ENCODE measurements at places on chromosomes 2 and 18. TPM values are rescaled to one million over a fixed set of nuclear protein-coding genes. Genes with fewer than 3 reads are reported as not detected.
A peak's percentile ranks its signal among the peaks of the same experiment; 100 is the strongest.

DNA sequence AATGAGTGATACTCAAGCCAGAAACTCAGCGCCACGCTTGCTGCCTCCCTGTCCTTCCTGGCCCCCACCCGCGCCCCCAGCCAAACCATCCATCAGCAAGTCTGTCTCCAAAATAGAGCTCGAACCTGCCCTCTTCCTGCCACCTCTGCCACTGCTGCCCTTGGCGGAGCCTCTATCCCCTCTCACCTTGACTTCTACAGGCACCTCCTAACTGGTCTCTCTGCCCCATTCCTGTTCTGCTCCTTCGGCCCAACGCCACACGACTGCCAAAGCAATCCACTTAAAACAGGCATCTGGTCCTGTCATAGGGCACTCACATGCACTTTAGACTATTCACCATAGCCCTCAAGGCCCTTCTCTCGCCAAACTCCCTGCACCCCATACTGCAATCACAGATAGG, 210.3 kb upstream of the SMAD2 start:
- H3K36me3 ChIP-seq, result no peaks in the 10 kb centered on the region
- H3K4me1 ChIP-seq, result peaks cover 5% of the 10 kb centered on the region
- DNase-seq, result no peak
- H3K27me3 ChIP-seq, result no peaks in the 10 kb centered on the region
- no peak overlapping the region for H3K27ac ChIP-seq

- no peaks in the 10 kb centered on the region for H3K4me1 ChIP-seq
- no peak overlapping the region for H3K27ac ChIP-seq
- DNase-seq, result no peak
- no peak overlapping the region for H3K4me3 ChIP-seq
Observed at GRCh38 chr2:44774826-44775492, 166.5 kb upstream of the SIX3 start.

- no peaks in the 10 kb centered on the region for H3K36me3 ChIP-seq
- H3K4me1 ChIP-seq, result no peaks in the 10 kb centered on the region
- no peak for DNase-seq
- H3K27me3 ChIP-seq, result no peaks in the 10 kb centered on the region
Observed at GRCh38 chr2:3628800-3629199, 29.2 kb upstream of the ALLC start.

The GKN1 gene
- not detected for total RNA-seq

DNA sequence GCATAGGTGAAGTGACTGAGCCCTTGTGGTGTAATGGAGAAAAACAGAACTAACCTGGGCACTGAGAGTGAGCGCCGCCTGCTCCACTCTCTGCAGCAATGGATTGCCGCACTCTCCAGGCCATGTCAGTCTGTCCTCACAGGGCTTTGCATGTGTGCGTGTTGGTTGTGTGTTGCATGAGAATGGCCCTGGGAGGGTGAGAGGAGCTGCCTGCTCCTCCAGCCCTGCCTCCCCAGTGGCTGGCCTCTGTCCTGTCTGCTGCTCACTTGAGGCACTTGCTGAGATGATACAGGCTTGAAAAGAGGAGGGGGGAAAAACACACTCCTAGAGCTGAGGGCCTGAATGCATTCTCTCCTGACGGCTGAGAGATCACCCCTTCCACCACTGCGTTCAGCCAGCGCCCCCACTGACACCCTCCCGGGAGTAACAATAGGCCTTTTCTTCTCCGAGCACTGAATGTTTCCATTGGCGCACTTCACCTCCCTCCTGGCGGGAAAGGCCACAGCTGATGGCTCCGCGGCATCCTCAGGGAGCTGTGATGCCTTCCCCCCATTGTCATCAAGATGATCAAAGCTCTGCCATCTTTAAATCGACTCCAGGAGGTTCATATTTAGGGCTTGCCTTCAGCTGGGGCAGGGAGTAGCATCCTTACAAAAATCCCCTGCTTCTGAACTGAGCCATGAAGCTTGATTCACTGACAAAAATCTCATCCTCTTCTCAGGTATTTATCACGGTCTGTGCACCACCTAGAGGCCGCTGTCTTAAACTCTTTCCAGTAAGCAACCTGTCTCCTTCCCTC, 49.9 kb upstream of the DAPL1 start:
- peak; percentile 71 for DNase-seq
- no peak overlapping the region for H3K27ac ChIP-seq
- H3K4me3 ChIP-seq, result no peak overlapping the region
- no peaks in the 10 kb centered on the region for H3K27me3 ChIP-seq
- no peaks in the 10 kb centered on the region for H3K36me3 ChIP-seq

- no peaks in the 10 kb centered on the region for H3K27me3 ChIP-seq
- H3K27ac ChIP-seq, result no peak overlapping the region
- H3K4me3 ChIP-seq, result no peak overlapping the region
Observed at GRCh38 chr2:148658807-148659722, 14.5 kb downstream of the EPC2 start.

The GRHL1 gene
- total RNA-seq, result 31.8 TPM

The MIB1 gene
- 30.0 TPM for total RNA-seq

DNA sequence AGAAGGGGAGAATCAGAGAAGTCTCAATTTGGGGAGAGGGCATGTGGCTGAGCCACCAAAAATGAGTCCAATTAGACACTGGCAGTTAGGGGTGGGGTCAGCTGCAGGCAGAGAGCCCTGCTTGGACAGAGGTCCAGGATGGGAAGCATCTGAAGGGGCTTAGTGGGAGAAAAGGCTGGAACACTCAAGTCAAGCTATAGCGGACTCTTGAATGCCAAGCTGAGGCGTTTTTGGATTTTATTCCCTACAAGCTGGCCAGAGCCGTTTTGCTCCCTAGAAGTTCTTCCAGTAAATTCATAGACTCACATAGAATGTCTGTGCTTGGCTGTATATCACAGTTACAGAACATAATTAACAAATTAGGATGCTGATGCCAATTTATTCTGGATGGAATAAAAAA, 172.8 kb downstream of the ACOXL start:
- no peak for DNase-seq
- H3K36me3 ChIP-seq, result no peaks in the 10 kb centered on the region
- H3K4me3 ChIP-seq, result no peak overlapping the region
- H3K4me1 ChIP-seq, result no peaks in the 10 kb centered on the region
- no peaks in the 10 kb centered on the region for H3K27me3 ChIP-seq
- no peak overlapping the region for H3K27ac ChIP-seq

DNA sequence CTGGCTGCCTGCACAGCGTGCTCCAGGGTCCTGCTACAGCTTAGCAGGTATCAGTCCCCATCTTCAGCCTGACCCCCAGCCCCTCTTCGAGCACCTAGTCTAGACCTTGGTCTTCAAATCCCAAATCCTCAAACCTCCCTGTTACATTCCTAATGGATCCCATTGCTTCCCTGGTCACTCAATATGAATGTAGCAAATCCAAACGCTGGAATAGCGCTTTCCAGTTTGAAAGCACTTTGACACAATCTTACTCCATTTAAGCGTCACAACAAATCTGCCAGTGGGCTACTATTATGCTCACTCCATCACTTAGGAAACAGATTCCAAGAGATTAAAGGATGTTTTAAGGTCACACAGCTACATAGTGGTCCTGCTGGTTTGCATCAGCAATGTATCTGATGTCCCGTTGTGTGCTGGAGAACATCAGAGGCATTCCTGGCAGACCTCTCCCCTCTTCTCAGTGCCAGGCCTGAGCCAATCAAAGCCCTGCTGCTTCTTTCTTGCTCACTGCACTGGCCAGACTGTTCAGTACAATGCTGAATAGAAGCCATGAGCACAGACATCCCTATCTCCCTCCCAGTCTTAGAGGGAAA, 11.1 kb upstream of the INO80C start:
- no peak overlapping the region for H3K27ac ChIP-seq
- DNase-seq, result no peak
- no peaks in the 10 kb centered on the region for H3K27me3 ChIP-seq

DNA sequence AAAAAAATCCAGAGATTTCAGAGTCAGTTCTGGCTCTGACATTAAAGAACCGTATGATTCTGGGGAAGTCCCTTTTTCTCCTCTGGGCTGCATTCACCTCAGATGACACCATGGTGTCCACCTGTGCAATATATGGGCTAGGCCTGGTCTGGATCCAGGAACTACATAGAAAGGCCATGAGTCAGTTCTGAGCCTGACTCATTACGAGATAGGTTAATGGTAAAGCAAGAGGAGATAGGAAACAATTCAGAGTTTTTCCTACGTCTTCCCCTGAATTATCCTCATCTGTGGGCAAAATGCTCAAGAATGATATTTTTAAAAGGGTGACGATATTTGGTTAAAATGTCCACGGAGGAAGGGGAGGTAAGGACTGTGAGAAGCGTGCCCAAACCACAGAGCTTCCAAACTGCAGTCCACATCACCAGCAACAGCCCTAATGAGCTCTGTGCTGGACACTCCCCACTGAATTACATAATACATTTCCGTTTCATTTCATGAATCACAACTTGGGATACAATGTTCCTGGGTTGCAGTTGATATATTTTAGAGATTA, 180.1 kb upstream of the OSR1 start:
- no peaks in the 10 kb centered on the region for H3K4me1 ChIP-seq
- no peak for DNase-seq
- H3K36me3 ChIP-seq, result no peaks in the 10 kb centered on the region
- H3K27ac ChIP-seq, result no peak overlapping the region
- H3K27me3 ChIP-seq, result no peaks in the 10 kb centered on the region
- H3K4me3 ChIP-seq, result no peak overlapping the region

The OSBPL6 gene
- total RNA-seq, result 2.4 TPM

The HOXD4 gene
- 6.7 TPM for total RNA-seq

The SLC8A1 gene
- total RNA-seq, result 28.2 TPM

- no peak for DNase-seq
- H3K4me1 ChIP-seq, result no peaks in the 10 kb centered on the region
- H3K4me3 ChIP-seq, result no peak overlapping the region
- H3K36me3 ChIP-seq, result no peaks in the 10 kb centered on the region
- no peaks in the 10 kb centered on the region for H3K27me3 ChIP-seq
- H3K27ac ChIP-seq, result no peak overlapping the region
Observed at GRCh38 chr18:22282311-22283115, 113.1 kb downstream of the GATA6 start.

The KCNJ3 gene
- total RNA-seq, result 8.8 TPM

- H3K27ac ChIP-seq, result no peak overlapping the region
- H3K4me1 ChIP-seq, result no peaks in the 10 kb centered on the region
- H3K4me3 ChIP-seq, result no peak overlapping the region
Observed at GRCh38 chr2:104880076-104880475, 26.2 kb downstream of the POU3F3 start.

DNA sequence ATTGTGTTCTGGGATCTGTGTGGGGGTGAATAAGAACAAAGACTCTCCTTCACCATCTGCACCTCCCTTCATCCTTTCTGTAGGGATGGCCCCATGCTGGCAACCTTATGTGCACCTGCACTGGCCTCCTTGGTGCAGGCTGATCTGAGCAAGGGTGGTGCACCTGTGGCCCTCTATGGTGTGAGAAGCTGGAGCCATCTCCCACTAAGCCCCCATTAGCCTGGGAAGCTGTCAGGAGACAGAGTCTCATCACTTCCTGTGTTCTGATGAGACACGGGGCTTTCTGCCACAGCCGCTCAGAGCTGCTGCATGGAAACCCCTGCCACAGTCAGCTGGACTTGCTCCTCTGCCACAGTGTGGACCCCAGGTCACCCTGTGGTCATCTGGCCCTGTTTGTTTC, 565.3 kb upstream of the SALL3 start:
- no peaks in the 10 kb centered on the region for H3K36me3 ChIP-seq
- H3K27me3 ChIP-seq, result no peaks in the 10 kb centered on the region
- no peak for DNase-seq
- H3K27ac ChIP-seq, result no peak overlapping the region
- H3K4me1 ChIP-seq, result no peaks in the 10 kb centered on the region

The ERBB4 gene
- 32.8 TPM for total RNA-seq

DNA sequence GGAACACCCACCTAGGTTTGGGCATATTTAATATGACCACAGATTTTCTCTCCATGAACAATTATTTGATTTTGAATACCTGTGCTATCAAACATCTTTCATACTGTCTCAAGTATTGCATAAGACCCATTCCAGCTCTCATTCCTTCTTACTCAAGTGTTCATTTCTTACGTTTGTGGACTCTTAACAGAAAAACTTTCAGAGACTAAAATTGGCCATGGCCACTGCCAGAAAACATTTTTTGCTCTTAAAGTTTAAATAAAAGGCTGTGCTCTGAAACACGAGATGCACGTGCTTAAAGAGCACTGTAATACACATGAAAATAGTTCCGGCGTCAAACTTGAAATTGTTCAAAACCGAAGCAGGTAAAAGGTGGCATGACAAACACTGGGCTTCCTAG, 89.3 kb downstream of the LIMS1 start:
- H3K27me3 ChIP-seq, result no peaks in the 10 kb centered on the region
- DNase-seq, result no peak
- H3K4me3 ChIP-seq, result no peak overlapping the region
- H3K27ac ChIP-seq, result no peak overlapping the region
- no peaks in the 10 kb centered on the region for H3K36me3 ChIP-seq

GRCh38 chr2:169438466-169439072, 40.7 kb upstream of the BBS5 start:
- no peak overlapping the region for H3K4me3 ChIP-seq
- DNase-seq, result no peak
- H3K27me3 ChIP-seq, result no peaks in the 10 kb centered on the region
- H3K36me3 ChIP-seq, result no peaks in the 10 kb centered on the region

DNA sequence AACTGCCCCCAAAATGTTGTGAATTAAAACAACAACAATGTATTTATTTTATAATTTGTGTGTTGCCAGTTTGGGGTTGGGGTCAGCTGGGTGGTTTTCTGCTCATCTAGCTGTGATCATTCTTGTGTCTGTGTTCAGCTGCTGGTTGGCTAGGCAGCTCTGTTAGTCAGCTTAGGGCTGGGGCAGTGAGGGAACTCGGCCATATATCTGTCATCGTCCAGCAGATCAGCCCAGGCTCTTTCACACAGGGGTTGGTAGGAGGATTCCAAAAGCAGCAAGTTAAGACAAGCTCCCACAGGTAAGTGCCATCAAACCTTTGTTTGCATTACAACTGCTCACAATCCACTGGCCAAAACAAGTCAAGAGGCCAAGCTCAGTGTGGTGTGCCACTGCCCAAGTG, 121.5 kb downstream of the LPIN1 start:
- DNase-seq, result no peak
- no peaks in the 10 kb centered on the region for H3K36me3 ChIP-seq
- H3K27ac ChIP-seq, result no peak overlapping the region
- no peaks in the 10 kb centered on the region for H3K27me3 ChIP-seq
- H3K4me1 ChIP-seq, result no peaks in the 10 kb centered on the region

DNA sequence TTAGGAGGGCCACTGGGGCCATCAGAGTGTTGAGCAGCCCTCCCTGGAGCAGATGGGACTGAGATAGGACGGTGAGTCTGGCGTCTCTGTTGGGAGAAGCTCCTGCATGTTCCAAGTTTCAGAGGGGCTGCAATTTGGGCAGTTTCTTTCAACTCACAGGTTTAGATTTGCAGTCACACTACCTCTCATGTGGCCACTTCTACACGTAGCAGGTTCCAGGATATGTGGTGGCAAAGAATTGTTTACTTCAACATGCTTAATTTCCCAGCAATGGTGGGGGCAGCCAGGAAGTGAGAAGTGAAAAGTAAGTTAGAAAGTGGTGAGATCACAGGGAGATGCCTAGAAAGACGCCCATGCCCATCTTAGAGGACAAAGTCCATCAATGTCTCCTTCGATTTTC, 9.3 kb downstream of the NCK2 start:
- no peak overlapping the region for H3K4me3 ChIP-seq
- H3K36me3 ChIP-seq, result no peaks in the 10 kb centered on the region
- DNase-seq, result no peak

The CABLES1 gene
- total RNA-seq, result 16.2 TPM

The DPYSL5 gene
- 1.2 TPM for total RNA-seq

All from prostate gland (tissue), 2 donors.